ENCODE measurements at places on chromosomes 12 and 14. TPM values are rescaled to one million over a fixed set of nuclear protein-coding genes. Genes with fewer than 3 reads are reported as not detected.
A peak's percentile ranks its signal among the peaks of the same experiment; 100 is the strongest.

METTL3 gene
- 48.9 TPM for total RNA-seq

LETMD1 gene
- 26.0 TPM for total RNA-seq

GRCh38 chr14:29016050-29016900 lies 249.7 kb downstream of the FOXG1 start:
- DNase-seq, result peak; percentile 13

- no peak for DNase-seq
Measured at GRCh38 chr14:65846196-65846868, 433.8 kb downstream of the FUT8 start.

DNA sequence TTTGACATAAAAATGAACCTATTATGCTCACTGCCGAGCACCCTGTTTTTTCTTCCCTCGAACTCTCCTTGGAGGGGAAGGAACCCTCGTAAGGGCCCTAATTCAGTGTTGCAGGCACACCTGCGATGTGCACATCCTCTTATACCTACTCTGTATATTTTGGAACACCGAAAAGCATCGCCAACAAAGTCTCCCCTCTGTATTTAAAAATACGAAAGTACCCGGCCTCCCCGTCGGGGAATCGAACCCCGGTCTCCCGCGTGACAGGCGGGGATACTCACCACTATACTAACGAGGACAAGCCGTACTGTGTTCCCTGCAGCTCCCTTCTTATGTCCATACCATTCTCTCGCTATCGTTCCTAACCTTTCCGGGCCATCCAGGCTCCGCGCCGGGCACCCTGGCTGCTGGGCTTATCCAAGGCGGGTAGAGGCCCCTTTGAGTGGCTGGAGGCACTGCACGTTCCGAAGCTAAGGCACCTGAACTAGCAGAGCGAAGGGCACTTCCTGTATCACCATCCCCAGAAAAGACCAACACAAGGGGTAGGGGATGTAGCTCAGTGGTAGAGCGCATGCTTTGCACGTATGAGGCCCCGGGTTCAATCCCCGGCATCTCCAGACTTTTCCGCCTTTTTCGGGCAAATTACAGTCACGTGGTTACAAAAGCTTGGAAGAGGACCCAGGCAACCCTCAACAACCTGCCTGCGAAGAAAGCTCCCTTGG lies 25.1 kb upstream of the UBC start:
- peak; percentile 92 for DNase-seq

GRCh38 chr14:56959869-56960268 lies 149.6 kb upstream of the OTX2 start:
- no peak for DNase-seq

PLEK2 gene
- 13.7 TPM for total RNA-seq

TPH2 gene
- not detected for total RNA-seq

- DNase-seq, result peak; percentile 40
Measured at GRCh38 chr14:50957296-50957695, 13.0 kb upstream of the PYGL start.

- DNase-seq, result no peak
Measured at GRCh38 chr14:21494902-21495762, 16.0 kb downstream of the METTL3 start.

- no peak for DNase-seq
Measured at GRCh38 chr12:31318657-31319269, 7.2 kb downstream of the SINHCAF start.

- peak; percentile 64 for DNase-seq
Measured at GRCh38 chr12:106246891-106247673, 738 bp downstream of the CKAP4 start.

GRCh38 chr12:101769865-101770264 lies 30.6 kb upstream of the SYCP3 start:
- DNase-seq, result no peak

GRCh38 chr14:39430762-39431415 lies 1.3 kb downstream of the FBXO33 start:
- peak; percentile 6 for DNase-seq

DNA sequence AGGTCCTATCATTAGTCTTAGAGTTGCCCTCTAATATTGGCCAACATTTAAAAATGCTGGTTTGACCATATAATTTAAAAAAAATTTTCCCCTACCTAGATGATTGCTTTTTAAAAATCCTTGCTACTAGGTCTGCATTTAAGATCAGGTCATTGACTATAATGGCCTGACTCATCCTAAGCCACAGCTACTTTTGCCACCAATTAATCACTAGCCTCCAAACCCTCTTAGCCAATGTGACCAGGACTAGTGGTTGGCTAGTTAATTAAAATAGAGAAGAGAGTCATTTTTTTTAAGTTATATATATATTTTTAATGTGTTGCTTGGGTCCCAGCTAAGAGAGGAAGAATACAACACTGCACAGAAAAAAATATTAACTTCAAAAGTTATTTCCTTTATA lies 57.5 kb downstream of the SOS2 start:
- peak; percentile 3 for DNase-seq

GRCh38 chr14:29927376-29928116 lies at the start of gene PRKD1:
TSS of gene PRKD1 (minus strand) at chr14:29927847.
- DNase-seq, result peak; percentile 59

- peak; percentile 33 for DNase-seq
Measured at GRCh38 chr12:116882742-116883141, 1.5 kb upstream of the HRK start.

- DNase-seq, result peak; percentile 93
Measured at GRCh38 chr12:93624595-93625294, 52.3 kb downstream of the SOCS2 start.

GRCh38 chr14:67532998-67533753 lies at the start of gene PLEKHH1:
TSS of gene PLEKHH1 (plus strand) at chr14:67533290. CDS start at chr14:67541868, 8,578 bp downstream.
- peak; percentile 75 for DNase-seq

- no peak for DNase-seq
Measured at GRCh38 chr14:94395282-94395887, 7.0 kb upstream of the SERPINA1 start.

GRCh38 chr14:73057944-73058223 lies 450 bp upstream of the RBM25 start:
- no peak for DNase-seq

NPFF gene
- total RNA-seq, result not detected

GRCh38 chr12:82203086-82203485 lies 155.1 kb downstream of the CCDC59 start:
- no peak for DNase-seq

DNA sequence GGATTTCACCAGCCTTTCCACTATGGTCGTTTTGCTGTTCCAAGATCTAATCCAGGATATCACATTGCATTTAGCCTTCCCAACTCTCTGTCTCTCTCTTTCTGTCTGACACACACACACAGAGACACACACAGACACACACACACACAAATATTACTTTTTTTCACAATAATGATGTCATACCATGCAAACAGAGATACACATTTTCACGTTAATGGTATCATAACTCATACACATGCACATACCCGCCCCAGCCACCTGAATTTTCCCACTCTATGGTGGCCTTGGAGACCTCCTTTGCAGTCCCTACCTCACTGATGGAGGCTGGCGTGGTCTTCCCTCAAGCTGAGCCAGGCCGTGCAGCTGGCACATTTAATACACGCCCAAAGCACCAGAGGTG lies 7.2 kb upstream of the MYL2 start:
- no peak for DNase-seq

- no peak for DNase-seq
Measured at GRCh38 chr14:64218344-64219240, 75.6 kb downstream of the ESR2 start.

GRCh38 chr12:117844114-117844830 lies 124.5 kb downstream of the KSR2 start:
- DNase-seq, result no peak

SERPINA6 gene
- total RNA-seq, result 2.1 TPM

GRCh38 chr12:51667269-51667668 lies 76.2 kb downstream of the SCN8A start:
- no peak for DNase-seq

GRCh38 chr12:53102883-53103807 lies at the start of gene SOAT2:
TSS of gene SOAT2 (plus strand) at chr12:53103486. CDS start at chr12:53103578, 92 bp downstream.
- no peak for DNase-seq

GRCh38 chr12:114368685-114369452 lies 37.1 kb downstream of the TBX5 start:
- no peak for DNase-seq

DNA sequence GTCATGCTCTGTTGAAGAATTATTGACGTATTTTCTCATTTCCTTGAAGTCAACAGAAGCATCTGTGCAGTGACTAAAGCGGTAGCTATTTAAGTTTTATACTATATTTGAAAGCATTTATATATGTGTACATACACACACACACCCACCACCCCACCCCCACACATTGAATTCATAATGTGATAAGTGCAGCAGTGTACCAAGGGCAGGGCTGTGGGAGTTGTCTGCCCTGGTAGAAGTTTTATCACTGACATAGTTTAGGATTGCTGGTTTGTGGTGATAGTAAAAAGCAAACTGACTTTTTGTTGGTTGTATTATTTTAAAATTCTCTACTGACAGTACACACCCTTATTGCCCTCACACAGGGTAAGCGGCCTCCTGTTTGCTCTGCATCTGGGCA lies 39.1 kb downstream of the GAS2L3 start:
- DNase-seq, result no peak

GRCh38 chr12:51797301-51797700 lies 51.2 kb downstream of the FIGNL2 start:
- DNase-seq, result no peak

- peak; percentile 32 for DNase-seq
Measured at GRCh38 chr14:35046751-35047536, 872 bp downstream of the FAM177A1 start.

- peak; percentile 42 for DNase-seq
Measured at GRCh38 chr12:78088391-78088832, 257.7 kb downstream of the NAV3 start.

- DNase-seq, result no peak
Measured at GRCh38 chr12:40105265-40105514, 691 bp downstream of the SLC2A13 start.

DNA sequence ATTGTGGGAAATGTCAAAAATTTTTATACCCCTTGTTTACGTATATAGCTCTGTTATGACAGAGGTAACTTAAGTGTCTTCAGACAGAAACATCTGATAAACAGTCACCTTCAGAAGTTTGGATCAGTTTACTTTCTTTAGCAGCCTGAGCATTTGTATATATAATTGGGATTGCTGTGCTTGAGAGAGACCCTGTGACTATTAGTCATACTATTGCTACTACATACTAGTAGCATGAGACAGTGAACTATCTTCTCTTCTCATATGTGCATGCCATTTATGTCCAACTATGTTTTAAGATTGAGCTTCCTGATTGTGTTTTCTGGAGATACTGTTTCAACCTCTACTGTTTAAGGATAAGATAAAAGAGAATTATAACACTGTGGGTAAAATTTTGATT lies 101.5 kb downstream of the PDE6H start:
- no peak for DNase-seq

GYS2 gene
- total RNA-seq, result not detected

DNA sequence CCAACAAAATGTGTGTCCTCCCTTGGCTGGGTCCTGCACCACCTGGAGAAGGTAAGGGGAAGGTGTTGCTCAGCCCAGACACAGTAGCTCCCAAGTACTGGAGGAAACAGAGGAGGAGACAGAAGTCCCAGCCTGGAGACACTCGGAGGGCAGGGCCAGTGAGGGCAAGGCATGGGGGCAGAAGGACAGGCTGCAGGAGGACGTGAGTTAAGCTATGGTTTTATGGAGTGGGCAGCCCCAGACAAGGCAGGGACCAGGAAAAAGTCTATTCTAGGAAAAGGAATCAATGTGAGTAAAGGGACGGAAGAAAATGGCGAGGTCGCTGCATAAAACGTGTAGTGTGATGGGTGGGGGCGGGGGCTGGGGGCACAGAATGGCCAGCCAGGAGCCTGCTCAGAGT lies 210.1 kb upstream of the DIO3 start:
- no peak for DNase-seq

DNA sequence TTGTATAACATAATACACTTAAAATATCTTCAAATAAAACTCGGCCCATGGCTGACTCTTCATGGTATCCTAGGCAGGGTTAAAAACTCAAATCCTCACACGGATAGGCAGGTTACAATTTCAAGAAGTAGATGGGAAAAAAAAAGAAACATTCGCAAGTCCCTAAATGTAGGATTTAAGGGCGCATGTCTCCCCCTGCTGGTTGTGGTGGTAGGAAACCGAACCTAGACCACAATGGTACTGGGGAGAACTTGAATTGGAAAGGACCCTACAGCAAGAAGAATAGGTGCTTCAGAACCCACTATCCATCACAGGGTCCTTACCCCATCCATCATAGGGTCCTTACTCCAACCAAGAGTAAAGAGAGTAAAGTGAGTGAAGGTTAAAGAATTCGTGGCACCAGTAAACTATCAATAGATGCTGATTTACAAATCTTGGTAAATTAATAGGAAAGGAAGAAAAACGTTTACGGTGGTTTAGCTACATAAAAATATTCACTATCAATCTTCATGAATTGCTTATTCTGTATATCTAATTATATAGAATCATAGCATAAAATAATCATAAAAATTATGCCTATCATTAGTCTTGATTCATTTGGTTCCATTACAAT lies 3.3 kb upstream of the CIPC start:
- peak; percentile 71 for DNase-seq

GRCh38 chr12:127052511-127053232 lies 1214.3 kb upstream of the TMEM132C start:
- peak; percentile 76 for DNase-seq

RAPGEF3 gene
- 0.48 TPM for total RNA-seq
